ENCODE measurements at places on chromosomes 16 and 17.

DNA sequence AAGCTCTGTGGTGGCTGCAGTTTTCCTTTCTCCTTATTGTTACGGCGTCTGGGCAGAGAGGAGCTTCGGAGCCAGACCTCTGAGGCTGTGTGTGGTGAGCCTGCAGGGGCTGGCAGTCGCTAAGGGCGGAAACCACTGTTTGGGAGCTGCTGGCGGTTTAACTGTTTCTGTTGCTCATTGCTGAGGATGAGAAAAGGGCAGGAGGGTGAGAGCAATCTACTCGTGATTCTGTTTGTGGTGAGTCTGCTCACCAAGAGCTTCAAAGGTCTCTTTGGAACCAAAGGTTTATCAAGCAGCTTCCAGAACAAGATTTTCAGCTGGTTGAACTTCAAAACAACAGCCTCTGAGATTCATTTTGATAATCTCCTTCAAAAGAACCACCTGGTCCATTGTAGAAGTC lies 143.9 kb downstream of the ANKFN1 start:
- no peak for DNase-seq

- DNase-seq = no peak
Observed at GRCh38 chr16:17801068-17801467, 330.3 kb upstream of the XYLT1 start.

DNA sequence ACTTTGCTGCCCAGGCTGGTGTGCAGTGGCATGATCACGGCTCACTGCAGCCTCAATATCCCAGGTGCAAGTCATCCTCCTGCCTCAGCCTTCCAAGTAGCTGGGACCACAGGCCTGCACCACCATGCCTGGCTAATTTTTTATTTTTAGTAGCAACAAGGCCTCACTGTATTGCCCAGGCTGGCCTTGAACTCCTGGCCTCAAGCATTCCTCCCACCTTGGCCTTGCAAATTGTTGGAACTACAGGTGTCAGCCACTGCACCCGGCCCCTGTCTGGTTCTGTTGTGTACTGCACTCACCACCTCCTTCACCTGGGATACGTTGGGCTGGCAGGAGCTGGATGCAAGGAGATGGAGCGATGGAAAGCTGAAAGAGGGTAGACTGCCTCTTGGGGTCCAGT lies 8.5 kb downstream of the PLA2G15 start:
- no peak for DNase-seq

DNA sequence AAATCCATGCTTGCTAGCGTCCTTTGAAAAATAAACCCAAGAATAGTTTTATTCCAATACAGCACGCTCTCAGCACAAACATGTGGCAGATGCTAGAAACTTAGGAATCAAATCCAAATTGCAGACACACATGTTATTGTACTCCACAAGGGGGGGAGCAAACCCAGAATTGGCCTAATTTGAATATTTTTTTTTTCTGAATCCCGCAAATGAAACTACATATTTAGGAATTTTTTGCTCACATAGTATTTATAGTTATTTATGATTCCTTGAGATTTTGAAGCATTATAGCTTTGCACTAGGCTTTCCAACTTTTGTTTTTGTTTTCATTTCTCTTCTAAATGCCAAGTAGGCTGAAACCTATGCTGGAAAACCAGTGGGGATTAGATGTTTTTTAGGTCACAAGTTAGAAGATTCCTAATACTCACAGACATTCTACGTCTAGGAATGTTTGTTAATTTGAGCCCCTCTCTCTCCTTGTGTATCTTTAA lies 59.3 kb upstream of the CDH11 start:
- no peak for DNase-seq

GRCh38 chr17:58338841-58339754 lies 10.5 kb upstream of the TSPOAP1 start:
- DNase-seq = no peak

DNA sequence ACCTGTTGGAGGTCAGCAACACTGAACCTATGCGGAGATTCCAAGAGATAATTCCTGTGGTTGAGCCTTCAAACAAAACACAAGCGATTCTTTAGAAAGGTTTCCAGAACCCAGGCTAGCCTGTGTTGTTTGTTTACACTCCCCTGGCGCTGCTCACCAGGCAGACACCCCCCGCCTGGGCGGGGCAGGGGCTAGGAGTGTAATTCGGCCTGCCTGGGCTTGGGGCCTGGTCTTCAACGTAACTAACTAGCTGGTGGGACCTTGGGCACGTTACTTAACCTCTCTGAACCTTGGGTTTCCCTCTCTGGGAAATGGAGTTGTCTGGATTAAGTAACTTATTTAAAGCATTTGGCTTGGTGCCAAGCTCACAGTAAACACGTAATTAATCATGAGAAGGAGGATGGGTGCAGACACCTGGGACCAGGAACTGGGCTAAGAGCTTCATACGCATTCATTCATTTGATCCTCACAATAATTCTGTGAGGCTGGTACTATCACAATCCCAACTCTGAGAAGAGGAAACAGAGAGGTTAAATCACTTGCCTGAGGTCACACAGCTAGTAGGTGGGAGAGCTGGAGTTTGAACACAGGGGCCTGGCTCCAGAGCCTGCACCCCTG lies 7.6 kb upstream of the ARHGAP27 start:
- no peak for DNase-seq

GRCh38 chr16:67013823-67014633 lies 14.9 kb upstream of the CBFB start:
- DNase-seq = no peak

- DNase-seq = no peak
Observed at GRCh38 chr17:50642722-50643656, 8.3 kb downstream of the ABCC3 start.

- no peak for DNase-seq
Observed at GRCh38 chr17:55330344-55330933, 65.7 kb downstream of the HLF start.

DNA sequence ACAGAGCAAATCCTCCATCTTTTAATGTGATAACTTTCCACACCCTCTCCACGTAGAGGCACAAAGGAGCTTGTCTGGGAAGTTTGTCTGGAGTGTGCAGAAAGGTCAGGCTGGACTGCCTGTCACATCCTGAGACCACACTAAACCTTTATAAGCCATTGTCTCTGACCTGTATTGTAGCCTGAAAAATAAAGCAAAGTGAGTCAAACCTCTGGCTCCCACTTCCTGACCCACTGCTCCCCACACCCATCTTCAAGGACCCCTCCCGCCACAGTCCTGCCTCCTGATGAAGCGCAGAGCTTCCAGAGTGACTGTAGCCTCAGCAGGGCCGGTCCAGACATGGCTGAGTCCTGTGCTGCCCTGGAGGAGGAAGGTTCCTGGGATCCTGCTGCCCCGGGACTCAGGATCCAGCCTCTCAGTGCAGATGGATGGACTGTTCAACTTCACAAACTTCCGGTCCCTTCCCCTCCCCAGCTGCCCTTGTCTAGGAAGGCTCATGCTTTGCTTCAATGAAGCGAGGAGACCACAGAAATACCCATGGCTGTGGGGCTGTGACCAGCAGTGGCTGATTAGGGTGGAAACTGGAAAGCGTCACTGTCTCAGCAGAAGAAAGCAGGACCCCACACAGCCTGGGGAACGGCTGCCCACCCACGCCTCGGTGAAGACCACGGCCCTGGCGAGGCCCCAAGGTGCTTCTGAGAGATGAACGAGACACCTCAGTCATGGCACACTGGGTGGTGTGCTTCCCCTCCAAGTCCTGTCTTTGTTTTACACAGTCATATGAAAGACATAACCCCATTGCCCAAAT lies 30.9 kb upstream of the CLEC18B start:
- no peak for DNase-seq

DNA sequence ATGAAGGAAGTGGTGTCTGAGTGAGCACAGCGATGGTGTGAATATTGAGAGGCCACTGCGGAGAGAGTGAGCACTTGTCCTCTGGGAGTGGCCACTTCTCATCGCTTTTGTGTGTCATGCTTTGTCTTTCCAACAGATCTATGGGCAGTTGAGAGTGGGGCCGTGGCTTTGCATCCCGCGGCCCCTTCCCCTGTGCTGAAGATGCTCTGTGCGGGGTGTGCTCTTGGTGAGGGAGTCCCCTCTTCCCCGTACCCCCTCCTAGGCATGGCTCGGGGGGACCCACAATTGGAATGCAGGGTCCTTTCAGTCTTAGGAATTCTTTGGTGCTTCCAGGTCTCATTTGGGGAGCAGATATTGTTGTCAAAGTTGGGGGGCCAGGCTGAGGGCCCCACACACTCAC lies 197.3 kb upstream of the WSCD1 start:
- DNase-seq = no peak

DNA sequence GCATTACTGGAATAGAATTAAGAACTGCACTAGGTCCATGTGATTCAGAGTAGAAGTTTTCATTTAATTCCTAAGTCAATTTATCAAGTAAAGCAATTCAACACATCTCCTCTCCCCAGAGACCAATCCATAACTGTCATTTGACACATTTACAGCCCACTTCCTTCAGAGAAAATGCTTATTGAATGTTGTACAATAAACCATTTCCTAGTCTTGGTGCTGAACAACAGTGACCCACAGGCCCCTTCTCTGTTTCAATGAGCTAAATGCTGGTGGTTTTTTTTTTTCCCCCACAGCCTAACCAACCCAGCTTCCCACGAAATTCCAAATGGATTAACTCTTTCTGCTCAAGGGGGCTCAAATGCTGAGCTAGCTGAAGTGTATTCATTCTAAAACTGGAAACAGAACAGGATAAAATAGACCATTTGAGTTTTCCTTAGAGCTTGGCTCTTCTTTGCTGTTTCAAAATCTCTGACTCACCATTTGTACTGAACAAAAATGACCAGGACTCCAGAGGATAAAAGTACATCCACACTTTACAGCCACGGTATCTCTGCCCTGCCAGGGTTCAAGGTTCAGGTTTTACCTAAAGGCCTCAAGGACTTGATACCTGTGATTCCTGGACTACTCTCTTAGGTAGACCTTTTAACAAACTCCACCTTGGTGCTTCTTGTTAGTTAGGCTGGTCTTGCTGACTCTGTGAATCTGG lies 62.3 kb downstream of the TMEM100 start:
- DNase-seq = no peak

DNA sequence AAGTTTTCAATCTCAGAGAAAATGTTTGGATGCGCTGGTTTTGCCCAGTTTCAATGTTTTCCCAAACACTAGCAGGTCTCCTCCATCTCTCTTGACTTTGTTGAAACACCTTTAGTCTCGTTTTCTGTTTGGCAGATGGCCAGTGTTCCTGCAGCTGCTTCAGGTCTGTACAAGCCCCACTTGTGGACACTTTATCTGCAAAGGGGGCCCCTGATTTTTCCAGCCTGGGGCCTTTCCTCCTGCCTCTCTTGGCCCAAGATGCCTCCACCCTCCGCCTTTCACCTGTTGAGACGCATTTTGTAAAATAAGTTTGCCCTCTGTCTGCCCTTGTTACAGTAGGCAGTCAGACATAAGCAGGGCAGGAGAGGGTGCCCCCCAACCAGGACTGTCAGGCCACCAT lies 21.8 kb upstream of the PRM1 start:
- DNase-seq = no peak

DNA sequence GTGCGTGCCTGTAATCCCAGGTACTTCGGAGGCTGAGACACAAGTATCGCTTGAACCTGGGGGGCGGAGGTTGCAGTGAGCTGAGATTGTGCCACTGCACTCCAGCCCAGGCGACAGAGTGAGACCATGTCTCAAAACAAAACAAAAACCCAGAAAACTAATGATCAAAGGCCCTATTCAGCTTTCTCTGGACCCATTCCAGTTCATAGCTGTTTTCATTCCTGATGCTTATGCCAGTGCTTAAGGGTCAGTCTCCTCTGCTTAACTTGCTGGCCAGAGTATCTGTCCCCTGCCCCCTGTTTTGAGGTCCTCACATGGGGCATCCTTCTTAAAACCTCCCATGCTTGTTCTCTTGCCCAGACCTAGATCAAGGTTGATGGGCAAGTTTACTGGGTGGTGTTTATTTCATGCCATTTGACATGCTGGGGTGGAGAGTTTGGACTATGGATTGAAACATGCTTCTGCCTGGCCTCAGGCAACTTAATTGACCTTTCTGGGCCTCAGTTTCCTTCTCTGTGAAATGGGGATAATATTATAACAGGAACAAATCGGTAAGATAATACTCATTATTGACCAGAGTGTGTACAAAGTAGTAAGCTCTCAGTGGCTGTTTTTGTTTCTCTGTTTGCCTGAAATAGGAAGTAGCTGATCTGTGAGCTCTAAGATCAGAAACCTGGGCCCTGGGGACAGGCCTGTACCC lies 369.8 kb downstream of the CPPED1 start:
- no peak for DNase-seq

- no peak for DNase-seq
Observed at GRCh38 chr16:1788708-1789100, 4.8 kb downstream of the IGFALS start.

DNA sequence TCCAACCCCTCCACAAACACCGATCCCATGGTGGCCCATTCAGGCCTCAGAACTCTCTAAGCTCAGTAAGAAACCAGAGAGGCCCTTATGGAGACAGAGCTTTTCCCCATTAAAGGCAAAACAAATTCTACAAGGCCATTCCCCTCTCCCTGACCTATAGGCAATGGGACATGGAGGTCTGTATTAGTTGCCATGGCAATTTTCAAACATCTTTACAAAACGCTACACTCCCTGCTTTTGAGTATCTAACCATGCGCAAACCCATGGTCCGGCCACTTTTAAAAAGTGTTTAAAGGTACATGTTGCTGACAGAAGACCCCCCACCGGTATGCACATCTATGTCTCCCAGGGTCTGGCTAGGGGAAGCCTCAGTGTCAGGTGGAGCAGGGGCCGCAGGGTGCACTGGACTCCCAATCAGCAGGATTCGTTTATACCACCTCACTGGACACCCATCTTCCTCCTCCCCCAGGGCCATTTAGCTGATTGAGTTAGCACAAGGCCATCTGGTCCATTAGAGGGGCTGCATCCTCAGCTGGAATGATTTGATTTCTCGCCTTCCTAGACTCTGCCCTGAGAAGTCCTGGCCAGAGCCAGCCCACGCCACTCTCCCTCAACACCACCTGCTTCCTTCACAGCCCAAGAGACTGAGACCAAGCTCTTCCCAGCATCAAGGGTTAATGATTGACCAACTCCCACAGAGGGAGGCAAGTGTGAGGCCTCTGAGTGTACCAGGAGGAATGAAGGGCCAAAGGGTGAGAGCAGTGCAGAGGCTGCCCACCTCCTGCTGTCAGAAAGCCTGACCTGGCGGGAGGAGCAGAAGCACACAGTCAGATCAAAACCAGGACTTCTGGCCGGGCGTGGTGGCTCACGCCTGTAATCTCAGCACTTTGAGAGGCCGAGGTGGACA lies 10.9 kb downstream of the ACLY start:
- DNase-seq = no peak

DNA sequence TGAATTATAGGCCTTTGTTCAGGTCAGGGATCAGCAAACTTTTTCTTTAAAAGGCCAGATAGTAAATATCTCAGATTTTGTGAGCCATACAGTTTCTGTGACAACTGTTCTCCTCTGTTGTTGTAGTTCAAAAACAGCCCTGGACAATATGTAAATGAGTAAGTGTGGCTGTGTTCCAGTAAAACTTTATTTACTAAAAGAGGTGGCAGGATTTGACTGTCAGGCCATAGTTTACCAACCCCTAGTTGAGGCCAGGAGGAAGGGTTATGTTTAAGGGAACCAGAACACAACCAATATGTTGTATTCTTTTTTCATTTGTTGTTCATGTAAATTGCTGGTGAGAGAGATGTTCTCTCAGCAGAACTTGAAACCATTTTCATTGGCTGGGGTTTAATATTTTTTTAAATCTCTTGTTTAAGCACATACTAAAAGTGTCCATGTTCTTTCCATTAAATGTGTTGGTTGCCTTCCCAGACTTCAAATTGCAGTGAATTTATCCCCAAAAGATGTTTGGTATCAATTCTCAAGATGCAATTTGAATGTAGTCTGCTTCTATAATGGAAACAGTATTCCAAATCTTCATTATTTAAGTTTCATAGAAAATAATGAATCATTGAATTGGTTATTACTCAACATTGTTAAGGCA lies 260.3 kb downstream of the FTO start:
- no peak for DNase-seq

GRCh38 chr17:63529711-63530556 lies 6.8 kb downstream of the KCNH6 start:
- DNase-seq = no peak
